ENCODE measurements at places on chromosomes 12 and 14.

DNA sequence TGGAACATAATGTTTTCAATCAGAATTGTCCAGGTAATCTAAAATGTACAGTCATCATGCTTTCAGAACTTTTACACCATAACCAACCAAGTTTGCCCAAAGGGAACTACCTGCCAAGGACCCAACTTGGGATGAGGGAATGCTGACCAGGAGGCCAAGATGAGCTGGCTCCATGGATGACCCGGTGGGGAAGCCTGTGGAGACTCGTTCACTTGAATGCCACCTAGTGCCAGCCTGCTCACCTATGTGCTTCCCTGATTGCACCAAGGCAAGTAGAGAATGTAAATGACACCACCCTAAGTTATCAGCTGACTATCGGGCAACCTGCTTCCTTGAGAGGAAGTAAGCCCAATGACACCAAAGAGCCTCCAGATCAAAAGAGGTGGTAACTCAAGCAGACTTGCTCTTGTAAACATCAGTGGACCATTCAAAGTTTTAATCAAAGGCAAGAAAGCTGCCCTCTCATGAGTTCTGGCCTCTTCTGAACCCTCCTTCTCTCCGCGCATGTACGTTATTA, 137.3 kb downstream of the TTC7B start:
- no peak for DNase-seq

DNA sequence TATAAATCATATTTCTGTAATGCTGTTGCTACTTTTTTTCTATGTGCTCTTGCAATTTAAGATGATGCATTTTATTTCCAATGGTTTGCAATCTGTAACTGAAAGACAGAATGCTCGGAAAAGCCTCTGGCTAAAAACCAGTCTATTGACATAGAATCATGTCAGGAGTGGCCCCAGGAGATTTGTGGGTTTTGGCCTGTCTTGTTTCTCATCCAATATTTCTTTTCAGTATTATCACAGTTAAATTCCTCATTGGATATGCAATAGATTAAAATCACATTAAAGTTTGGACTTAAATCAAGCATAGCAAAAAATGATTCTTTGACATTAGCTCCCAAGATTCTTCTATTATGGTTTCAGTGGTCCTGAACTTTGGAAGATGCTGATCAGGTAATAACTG, 19.1 kb upstream of the SLC38A2 start:
- no peak for DNase-seq

GRCh38 chr14:88196116-88196890, 126.8 kb downstream of the KCNK10 start:
- DNase-seq = no peak

GRCh38 chr12:115343601-115344000, 659.6 kb upstream of the TBX3 start:
- DNase-seq = no peak

- DNase-seq = no peak
Observed at GRCh38 chr12:97575403-97576193, 113.0 kb downstream of the RMST start.
